T47D (cell line): ENCODE measurements at places on chromosomes 12 and 14.
A peak's percentile ranks its signal among the peaks of the same experiment; 100 is the strongest.

DNA sequence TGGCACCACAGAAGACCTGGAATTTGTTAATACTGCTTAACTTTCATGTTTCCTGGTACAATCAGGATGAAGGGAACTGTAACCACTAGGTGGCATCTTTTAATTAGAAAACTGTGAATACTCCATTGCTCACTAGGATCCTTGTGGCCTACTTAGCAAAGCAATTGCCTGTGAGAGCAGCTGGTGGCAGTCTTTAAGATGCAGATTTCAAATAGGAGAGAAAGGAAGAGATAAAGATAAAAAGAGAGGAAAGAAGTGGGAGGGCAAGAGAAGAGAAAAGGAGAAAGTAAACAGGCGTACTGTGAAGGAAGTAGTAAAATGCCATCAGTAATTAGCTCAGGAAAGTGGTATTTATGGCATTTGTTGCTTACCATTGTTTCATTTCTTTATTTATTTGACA, 114.5 kb downstream of the RAD51B start:
- DNase-seq, result peak; percentile 89

GRCh38 chr12:13112968-13113367, 9.5 kb upstream of the GSG1 start:
- DNase-seq, result no peak

- no peak for DNase-seq
Measured at GRCh38 chr12:128940974-128941373, 87.7 kb downstream of the GLT1D1 start.

GRCh38 chr12:9872162-9872561, 3.0 kb upstream of the CLEC2B start:
- no peak for DNase-seq

GRCh38 chr14:92651106-92651757, 97.2 kb downstream of the LGMN start:
- DNase-seq, result no peak

DNA sequence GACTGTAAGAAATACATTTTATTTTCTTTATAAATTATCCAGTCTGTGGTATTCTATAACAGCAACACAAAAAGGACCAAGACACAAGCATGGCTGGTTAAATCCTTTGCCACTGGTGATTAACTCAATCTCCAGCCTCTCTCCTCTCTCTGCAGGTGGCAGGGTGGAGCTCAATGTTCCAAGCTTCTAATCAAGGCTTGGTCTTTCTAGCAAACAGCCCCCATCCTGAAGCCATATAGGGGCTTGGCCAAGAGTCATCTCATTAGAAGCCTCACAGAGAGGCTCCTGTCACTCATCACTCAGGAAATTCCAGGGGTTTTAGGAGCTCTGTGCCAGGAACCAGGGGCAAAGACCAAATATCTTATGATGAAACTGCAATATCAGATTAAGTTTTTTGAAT, 12.0 kb downstream of the C12orf75 start:
- no peak for DNase-seq

- DNase-seq, result no peak
Measured at GRCh38 chr12:24776861-24777260, 172.0 kb downstream of the BCAT1 start.

- no peak for DNase-seq
Measured at GRCh38 chr12:111442301-111443045, 36.8 kb downstream of the SH2B3 start.

GRCh38 chr12:68831751-68832503, 23.9 kb downstream of the MDM2 start:
- DNase-seq, result no peak

DNA sequence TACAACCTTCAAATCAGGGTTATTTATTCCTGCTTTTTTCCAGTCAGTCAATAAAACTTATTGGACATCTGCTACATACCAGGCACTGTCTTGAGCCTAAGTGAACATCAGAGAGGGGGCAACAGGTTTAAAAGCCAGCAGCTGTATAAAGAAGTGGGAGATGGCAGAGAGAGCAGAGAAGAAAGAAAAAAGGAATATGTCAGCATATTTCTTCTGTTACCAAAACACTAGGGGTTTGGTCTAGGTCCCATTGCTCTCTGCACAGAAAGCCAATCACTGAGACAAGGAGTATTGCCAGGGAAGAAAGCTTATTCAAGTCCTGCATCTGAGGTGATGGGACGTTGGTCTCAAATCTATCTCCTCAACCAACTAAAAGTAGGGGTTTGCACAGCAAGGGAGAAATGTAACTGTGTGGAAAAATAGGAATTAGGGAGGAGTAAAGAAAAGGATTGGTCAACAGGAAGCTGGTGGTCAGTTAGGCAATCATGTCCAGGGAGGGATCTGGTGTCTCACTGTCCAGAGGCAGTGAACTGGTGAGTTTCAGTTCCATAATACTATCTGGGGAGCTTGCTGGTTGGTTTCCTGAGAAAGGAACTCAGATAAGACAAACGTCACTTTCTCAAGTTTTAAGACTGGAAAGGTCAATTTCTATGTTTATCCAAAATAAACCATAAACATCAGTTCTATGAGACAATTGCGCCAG, 107.5 kb downstream of the PHLDA1 start:
- DNase-seq, result no peak

DNA sequence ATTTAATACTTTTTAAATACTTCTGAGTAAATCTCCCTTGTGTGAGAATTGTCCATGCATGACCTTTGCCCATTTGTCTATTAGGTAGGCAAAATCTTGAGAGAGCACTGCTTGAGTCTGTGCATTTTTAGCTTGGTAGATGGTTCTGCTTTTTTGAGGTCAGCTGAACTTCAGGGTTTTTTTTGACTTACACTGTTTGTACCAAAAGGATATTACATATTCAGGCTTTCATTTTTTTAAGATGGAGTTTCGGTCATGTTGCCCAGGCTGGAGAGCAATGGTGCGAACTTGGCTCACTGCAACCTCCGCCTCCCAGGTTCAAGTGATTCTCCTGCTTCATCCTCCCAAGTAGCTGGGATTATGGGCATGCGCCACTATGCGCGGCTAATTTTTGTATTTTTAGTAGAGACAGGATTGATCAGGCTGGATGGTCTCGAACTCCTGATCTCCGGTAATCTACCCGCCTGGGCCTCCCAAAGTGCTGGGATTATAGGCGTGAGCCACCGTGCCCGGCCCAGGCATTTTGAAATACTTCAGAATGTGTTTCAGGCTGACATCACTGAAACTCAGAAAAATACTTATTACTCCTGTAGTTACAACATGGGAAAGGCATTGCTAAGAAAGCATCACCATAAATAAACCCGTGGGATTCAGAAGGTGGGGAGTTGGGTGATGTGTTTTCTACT, 11.1 kb downstream of the RASSF3 start:
- DNase-seq, result no peak

DNA sequence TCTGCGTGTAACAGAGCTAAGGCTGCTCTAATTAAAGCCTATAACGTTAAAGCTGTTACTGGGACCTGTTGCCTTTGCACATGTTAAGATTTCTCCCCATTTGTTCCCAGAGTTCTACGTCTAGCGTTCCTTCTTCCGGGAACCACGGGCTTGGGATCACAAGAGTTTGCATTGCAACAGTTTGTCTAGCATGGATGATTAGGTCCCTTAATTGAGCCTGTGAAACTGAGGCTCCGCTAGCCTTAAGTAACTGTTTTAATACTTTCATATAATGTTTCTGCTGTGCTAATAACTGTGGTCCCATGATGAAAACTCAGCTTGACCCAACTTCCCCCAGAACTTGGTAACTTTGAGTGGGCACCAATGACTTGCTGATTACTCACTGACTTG, 16.7 kb upstream of the LYZ start:
- no peak for DNase-seq

DNA sequence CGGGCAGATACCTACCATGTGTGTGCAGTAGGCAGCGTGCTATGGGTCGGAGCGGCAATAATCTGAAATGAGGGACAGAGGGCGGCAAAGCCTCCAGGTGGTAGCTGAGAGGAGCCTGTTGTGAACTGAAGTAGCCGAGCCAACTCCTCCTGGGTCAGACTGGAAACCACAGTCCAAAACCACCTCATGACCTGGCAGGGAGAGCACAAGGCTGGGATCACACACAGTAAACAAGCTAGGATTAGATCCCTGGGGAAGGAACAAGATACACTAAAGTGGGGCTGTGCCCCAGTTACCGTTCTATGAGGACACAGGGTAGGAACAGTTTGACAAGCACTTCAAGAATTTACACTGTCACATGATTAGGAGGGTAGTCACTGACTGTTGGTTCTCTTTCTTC, 49.0 kb downstream of the AREL1 start:
- no peak for DNase-seq

DNA sequence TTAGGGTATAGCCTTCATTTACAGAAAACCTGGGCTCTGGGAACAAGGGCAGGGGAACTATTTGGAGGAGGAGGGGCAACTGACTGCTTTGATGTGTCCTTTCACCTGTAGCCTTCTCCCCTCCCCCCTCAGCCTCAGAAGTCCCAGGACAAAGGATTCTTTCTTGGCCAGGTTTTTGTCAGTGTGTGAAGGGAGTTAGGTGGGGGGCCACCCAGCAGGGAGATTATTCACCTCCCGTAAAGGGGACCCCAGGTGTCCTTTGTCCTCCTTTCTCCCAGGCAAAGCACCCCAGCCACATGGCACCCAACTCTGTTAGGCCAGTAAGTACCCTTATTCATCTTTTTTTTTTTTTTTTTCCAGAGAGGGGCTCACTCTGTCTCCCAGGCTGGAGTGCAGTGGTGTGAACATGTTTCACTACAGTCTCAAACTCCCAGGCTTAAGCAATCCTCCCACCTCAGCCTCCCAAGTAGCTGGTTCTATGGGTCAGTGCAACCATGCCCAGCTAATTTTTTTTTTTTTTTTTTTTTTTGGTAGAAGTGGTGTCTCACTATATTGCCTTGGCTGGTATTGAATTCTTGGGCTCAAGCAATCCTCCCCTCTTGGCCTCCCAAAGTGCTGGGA, 723 bp upstream of the NFE2 start:
- DNase-seq, result no peak

DNA sequence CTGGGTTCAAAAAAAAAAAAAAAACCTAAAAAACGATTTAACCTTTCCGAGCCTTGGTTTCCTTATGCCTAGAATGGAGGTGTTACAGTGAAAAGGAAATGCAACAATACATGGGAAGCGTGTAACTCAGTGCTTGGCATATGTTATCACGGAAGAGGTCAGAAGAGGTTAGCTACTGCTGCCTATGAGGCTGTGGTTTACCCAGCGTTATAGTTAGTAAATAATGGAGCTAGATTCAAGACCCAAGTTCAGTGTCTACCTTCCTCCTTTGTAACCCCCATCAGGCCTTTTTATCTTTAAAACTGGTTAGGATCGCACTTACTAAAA, 839 bp downstream of the IFT43 start:
- DNase-seq, result no peak

DNA sequence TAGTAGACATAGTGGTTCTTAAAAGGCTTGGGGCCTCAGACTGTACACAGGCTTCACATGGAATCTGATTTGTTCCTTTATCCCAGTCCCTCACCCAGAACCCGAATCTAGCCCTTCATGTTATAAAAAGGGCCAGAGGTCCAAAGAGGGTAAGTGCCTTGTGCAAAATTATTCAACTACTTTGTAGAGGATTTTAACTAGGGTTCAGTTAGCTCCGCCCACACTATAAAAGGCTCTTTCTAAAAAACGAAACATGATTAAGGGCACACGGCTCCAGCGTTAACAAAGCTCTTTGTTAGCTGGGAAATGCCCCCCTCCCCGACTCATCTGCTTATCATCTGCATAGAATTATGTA, 3.2 kb upstream of the SOCS2 start:
- no peak for DNase-seq

DNA sequence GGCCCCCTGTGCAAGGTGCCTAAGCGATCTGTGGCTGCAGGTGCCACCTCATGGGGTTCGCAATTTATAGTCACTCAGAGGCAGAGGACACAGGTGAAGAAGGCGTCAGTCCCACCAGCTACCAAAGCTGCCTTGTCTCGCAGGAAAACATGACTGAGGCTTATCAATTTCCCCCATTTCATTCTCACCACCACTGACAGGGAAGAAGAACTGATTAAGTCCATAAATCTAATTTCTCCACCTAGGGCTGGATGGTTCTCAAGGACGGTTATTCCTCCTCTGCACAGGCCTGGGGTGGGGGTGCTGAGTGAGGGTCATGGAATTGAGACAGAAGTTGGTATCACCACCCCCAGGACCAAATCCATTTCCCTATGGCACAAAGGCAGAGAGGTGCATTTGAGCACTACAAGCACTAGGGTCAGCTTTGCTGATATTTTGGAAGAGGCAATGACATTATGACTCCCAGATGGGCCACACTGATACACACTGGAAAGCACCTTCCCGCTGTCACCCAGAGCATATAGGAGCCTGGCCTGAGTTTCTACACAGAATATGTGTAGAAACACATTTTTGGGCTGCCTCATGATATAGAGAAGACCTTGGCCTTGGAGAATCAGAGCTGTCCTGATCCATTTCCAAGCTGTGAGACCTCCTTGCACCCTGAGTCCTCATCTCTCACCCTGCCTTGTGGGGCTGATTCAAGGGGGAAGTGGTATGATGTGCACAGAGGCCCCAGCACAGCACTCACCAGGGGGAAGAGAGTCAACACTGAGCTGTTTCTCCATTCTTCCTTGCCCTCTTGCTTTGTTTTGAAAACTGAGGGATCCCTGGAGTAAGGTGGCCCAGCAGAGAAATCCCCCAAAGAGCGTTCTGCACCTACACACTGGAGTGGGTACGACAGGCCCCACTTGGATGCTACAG, 59.4 kb downstream of the PITPNM2 start:
- no peak for DNase-seq

- no peak for DNase-seq
Measured at GRCh38 chr12:125860672-125861288, 795.5 kb downstream of the AACS start.

DNA sequence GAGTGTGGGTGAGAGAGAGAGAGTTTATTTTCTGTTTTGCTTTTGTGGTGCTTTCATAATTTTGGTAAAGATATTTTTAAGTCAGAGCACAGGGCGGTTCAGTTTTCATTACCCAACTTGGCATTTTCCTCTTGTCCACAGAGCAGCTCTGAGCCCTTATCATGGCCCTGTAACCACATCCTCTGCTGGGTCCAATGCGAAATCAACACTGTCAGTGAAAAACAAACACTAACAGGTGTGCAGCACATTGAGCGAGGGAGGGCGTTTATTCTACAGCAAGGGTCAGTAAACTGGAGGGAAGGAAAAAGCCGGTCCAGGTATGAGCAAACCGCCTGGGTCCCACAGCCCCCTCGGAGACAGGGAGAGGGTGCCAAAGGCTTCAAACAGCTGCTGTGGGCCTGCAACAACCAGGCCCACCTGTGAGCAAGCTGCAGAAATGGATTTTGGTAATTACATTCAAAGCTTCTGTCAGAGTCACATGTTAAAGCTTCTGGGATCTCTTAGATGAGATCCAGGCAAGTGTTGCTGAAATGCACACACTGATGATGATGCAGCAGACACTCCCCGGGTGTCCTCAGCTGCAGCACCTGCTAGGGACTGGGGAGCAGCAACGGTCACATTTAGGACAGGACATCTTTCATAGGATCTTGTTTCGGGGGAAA, 132.7 kb upstream of the DYRK2 start:
- no peak for DNase-seq

DNA sequence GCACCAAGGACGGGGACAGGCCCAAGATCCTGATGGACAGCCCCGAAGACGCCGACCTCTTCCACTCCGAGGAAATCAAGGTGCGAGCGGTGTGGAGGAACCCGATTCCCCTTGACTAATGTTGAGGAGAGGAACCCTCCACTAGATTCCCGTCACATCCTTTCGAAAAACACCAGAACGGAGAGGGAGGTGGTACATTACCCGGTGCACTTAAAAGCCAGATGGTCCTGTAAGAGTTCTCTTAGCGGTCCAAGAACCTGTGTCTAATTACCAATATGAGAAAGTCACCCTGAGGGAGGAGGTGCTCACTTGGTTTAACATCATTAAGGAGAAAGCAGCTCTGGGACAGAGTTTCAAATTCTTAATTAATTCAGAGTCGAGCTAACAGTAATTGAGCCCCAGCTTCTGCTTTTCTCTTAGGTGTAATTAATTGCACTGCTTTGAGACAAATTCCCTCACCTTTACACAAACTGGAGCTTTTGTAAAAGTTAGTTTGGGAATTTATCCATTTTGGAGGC, 450 bp downstream of the PRKAB1 start:
- no peak for DNase-seq
